ENCODE measurements at places on chromosomes 2 and 18. TPM values are rescaled to one million over a fixed set of nuclear protein-coding genes. Genes with fewer than 3 reads are reported as not detected.

Gene NEURL3
- total RNA-seq = not detected

Gene KYNU
- 4.4 TPM for total RNA-seq

Gene SLC4A3
- total RNA-seq = 4.0 TPM

Gene UGT1A6
- total RNA-seq = not detected

Gene ADI1
- 44.1 TPM for total RNA-seq

Gene WNT6
- not detected for total RNA-seq

Gene MARCHF4
- 1.0 TPM for total RNA-seq

Gene ZSWIM2
- total RNA-seq = not detected

Gene RTP5
- total RNA-seq = not detected

Gene ANKRD30B
- not detected for total RNA-seq

Gene SPATA3
- total RNA-seq = not detected

Gene MALL
- 1.6 TPM for total RNA-seq

Gene ARHGAP25
- total RNA-seq = 1.4 TPM

Gene PLA2R1
- 2.0 TPM for total RNA-seq

Gene PHOSPHO2
- 8.3 TPM for total RNA-seq

Gene TPGS2
- total RNA-seq = 170 TPM

Gene RAB17
- not detected for total RNA-seq

Gene INO80D
- 5.2 TPM for total RNA-seq

Gene ALLC
- not detected for total RNA-seq

Gene NT5DC4
- not detected for total RNA-seq

Gene IMMT
- 75.6 TPM for total RNA-seq

Gene RGPD3
- under 0.01 TPM for total RNA-seq

Measured in epithelial cell of alveolus of lung (primary cell).